ENCODE measurements at places on chromosomes 7 and 10.

DNA sequence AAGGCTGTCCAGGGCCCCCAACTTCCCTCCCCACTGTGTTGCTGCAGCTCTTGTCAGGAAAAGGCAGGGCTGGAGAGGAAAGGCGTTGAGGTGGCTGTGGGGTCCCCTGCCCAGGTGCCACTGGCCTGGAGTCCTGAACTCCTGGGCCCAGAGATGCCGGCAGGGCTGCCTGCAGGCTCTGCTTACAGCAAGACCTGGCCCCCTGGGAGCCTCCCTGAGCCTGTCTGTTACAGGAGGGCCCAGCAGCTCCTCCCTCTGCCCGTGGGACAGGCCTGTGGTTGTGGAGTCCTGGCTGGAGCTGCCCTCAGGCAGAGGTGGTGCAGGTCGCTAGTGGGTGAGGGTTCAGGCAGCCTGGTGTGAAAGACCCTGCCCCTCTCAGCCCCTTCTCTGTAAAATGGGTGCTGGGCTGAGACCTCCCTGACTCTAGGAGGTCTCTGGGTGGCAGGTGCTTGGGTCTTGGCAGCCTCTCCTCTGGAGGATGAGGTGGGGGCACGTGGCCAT lies 9.9 kb downstream of the ANTXRL start:
- DNase-seq, result no peak

DNA sequence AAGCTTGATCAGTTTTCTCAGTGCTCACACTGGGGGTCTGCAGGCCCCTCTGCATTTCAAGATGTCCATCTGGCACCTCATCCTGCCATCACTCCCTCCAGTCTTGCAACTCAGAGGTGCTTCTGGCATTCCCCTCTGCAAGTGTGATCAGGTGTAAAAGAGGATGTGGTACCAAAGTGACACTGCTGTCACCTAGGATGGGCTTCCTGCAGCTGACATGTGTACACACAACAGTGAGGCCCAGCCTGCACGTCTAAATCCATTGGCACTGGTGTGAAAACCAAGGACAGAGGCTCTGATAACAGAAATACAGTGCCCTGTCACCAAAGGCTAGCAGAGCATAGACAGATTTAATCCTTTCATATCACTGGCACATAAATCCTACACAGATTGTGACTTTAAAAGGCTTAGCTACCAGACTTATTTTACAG lies 162.5 kb upstream of the CELF2 start:
- DNase-seq, result no peak

DNA sequence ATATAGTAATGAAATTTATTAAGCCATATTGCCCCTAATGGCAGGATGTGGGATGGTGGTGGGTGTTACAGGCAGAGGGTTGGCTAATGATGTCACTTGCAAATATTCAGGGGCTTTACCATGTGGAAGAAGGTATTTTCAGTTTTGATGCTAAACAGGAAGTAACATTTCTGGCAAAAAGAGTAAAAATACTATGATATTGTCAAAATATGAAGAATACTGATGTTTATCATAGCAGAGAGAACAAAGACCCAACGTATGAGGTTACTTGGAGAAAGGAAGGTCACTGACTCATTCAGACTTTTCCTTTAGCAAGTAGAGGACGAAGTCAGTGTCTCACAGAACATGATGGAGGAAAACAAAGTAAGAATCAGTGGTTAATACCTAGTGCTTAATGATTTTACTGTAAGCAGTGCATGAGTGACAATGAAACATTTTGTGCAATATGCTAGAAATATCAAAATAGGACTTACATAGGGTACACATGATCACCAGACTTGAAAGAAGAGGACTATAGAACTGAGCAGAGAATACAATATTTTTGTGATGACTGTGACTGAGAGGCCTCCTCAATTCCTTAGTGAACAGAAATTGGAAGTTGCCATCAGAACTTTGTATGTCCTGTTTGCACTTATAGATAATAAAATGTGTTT lies 89.7 kb upstream of the STEAP4 start:
- DNase-seq, result no peak

- DNase-seq, result no peak
These were observed 155.6 kb upstream of the GHITM start for GRCh38 chr10:83983578-83984255.

DNA sequence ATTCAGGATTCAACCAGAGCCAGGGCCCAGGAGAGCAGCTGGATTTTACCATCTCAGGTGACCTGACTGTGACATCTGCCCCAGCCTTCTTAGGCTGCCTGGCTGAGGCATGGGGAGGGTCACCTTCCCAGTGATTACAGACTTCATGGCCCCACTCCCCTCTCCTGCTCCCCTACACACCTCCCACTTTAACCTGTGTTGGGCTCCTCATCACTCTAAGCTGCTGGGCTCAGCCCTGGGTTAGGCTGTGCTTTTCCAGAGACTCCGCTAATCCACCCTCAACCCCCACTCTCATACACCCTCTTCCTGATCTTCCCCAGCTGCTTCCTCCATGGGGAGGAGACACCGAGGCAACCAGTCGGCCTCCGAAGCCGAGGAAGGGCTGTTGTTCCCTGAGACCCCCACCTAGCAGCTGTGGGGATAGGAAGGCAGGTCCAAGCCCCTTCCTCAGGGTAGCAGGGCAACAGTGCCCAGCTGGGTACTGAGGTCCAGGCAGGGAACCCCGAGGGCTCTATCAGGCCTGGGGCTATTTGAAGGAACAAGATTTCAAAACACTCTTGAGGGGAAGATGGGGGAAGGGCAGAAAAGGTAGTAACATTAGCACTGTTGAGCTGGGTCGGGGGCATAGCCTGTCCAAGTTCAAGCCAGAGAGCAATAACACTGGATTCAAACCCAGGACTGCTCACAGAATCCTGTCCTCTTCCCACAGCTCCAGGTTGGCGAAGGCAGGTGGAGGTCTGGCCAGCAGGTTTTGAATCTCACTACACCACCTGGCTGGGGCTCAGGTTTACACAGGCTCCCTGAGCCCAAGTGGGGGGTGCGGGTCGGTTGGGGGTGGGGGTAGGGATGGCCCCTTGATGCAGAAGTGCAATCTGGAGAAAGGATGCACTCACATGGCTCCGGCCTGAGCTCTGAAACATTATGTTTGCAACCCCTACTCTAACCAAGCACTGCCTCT lies 1.8 kb downstream of the IMPDH1 start:
- DNase-seq, result no peak

DNA sequence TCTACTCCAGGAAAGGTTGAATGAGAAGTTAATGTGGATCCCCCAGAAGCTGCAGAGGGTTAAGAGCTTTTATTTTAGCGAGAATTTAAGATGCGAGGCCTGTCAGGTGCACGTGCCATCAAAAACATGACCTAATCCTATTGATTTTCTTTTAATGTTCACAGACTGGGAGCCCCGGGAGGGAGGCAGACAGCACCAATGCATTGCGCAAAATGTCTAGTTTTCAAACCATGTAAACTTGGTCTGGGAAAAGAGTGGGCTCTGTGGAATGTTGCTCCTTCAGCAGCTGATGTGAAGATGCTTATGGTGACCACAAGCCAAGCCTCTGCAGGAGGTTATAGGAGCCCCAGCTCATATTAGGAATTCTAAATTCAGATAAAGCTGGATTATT lies 172.0 kb upstream of the ITGB1 start:
- no peak for DNase-seq
